ENCODE measurements at places on chromosomes 3 and 15.

GRCh38 chr3:151750181-151750580 is 16.5 kb downstream of the AADACL2 start:
- DNase-seq = no peak

- peak; percentile 81 for DNase-seq
Measured at GRCh38 chr15:34708422-34708821, 46.4 kb downstream of the GJD2 start.

GRCh38 chr15:20356444-20356910 is 185.1 kb downstream of the GOLGA6L6 start:
- DNase-seq = peak; percentile 64

- DNase-seq = peak; percentile 44
Measured at GRCh38 chr3:32822609-32823498, 5.1 kb downstream of the TRIM71 start.

DNA sequence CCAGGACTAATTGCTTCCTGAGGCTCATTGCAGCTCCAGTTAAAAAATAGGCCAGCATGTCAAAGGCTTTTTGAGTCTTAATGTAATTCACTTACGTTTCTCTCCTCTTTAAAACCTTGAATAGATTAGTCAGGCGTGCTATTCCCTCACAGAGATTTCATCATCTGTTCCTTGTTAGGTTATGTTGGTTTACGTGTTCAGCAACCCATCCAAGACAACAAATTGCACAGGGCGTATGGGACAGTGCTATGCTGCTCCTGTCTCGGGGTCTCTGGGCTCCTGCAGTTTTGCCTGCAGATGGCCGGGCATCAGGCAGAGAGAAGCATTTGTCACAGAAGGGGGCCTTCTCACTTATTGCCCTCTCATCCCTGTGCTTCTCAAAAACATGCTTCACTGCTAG is 117.1 kb downstream of the CHDH start:
- DNase-seq = no peak

GRCh38 chr3:137105277-137105977 is 147.6 kb downstream of the IL20RB start:
- peak; percentile 93 for DNase-seq

All from GM23338 (cell line).